ENCODE measurements at places on chromosomes 5 and 9. TPM values are rescaled to one million over a fixed set of nuclear protein-coding genes. Genes with fewer than 3 reads are reported as not detected.

DNA sequence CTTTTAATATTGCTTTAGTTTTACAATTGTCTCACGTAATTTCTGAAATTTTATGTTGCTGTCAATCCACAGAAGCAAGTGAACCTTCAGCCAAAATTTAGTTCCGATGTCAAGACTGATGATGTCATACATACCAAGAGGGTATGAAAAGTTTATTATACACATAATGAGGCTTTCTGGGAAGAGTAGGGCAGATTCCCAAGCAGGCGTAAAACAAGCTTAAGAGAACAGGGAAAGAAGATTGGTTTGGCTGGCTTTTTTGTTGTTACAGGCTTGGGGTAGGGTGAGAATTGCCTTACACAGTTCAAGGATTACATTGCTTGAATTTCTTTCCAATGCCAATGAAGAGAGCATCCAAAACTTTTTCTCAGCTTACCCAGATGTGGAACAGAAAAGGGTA, 1962.9 kb upstream of the CDH6 start:
- H3K4me1 ChIP-seq: peaks cover 2% of the 10 kb centered on the region
- no peaks in the 10 kb centered on the region for H3K27me3 ChIP-seq
- DNase-seq: no peak
- no peak overlapping the region for H3K4me3 ChIP-seq
- H3K36me3 ChIP-seq: no peaks in the 10 kb centered on the region

DNA sequence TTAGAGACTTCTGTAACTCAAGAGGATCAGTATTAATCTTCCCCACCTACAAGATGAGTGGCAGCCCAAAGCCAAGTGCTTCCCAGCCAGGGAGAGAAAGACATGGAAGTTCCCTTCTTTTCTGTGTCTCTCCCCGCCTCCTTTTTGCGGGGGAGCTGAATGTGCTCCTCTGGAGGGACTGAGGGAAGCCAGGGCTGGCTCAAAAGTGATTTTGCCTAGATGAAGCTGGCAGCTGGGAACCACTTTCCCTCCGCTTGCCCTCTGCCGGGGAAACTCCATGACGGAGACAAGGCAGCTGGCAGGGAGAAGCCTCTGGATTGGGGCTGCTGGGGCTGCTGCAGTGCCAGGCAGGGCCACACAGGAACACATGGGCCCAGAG, 24.4 kb downstream of the EGR1 start:
- peaks cover 36% of the 10 kb centered on the region for H3K4me1 ChIP-seq
- no peak overlapping the region for H3K4me3 ChIP-seq
- H3K36me3 ChIP-seq: no peaks in the 10 kb centered on the region

- no peak overlapping the region for H3K4me3 ChIP-seq
- H3K36me3 ChIP-seq: peaks cover 3% of the 10 kb centered on the region
- no peak for DNase-seq
- no peak overlapping the region for H3K27ac ChIP-seq
- H3K27me3 ChIP-seq: no peaks in the 10 kb centered on the region
- H3K4me1 ChIP-seq: peaks cover 3% of the 10 kb centered on the region
These were observed 28.5 kb downstream of the MAN2A1 start for GRCh38 chr5:109718216-109718615.

DNA sequence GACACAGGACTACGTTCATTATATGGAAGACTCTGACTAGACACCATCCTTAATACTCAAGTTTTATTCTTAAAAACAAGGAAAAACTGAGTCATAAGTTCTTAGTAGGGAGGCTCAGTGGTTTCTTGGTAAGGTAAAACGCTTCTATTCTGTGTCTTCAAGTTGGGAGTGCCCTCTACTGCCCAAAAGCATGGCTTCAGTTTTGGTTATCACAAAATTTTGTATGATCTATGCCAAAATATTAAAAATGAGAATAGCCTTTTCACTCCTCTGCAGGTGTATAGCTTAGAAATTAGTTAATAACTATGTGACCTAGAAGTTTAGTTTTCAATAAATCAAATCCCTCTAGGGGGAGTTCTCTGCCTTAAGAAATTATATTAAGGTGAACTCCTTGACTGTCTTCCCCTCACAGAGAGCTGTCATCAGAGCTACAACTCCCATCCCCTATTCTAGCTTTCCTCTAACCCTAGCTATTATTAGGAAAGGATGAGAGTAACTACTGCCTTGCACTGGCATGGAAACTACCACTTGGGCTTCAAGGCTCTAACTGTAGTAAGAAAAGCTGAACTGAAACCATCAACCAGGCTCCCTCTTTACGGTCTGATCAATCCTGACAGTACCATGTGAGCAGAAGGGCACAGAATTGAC, 189.7 kb downstream of the GNAQ start:
- DNase-seq: no peak
- H3K27ac ChIP-seq: no peak overlapping the region
- H3K27me3 ChIP-seq: no peaks in the 10 kb centered on the region

GRCh38 chr9:114638404-114638803, 19.2 kb downstream of the TEX53 start:
- DNase-seq: no peak
- H3K27me3 ChIP-seq: no peaks in the 10 kb centered on the region
- no peak overlapping the region for H3K27ac ChIP-seq
- peaks cover 38% of the 10 kb centered on the region for H3K36me3 ChIP-seq

GRCh38 chr9:12065050-12065449, 628.1 kb upstream of the TYRP1 start:
- no peak for DNase-seq
- H3K4me3 ChIP-seq: no peak overlapping the region
- H3K27me3 ChIP-seq: no peaks in the 10 kb centered on the region
- no peaks in the 10 kb centered on the region for H3K36me3 ChIP-seq
- H3K4me1 ChIP-seq: peaks cover 27% of the 10 kb centered on the region

GRCh38 chr5:600886-601541, 11.1 kb upstream of the CEP72 start:
- no peak overlapping the region for H3K27ac ChIP-seq
- no peaks in the 10 kb centered on the region for H3K4me1 ChIP-seq
- no peak overlapping the region for H3K4me3 ChIP-seq
- peaks cover 75% of the 10 kb centered on the region for H3K27me3 ChIP-seq

DNA sequence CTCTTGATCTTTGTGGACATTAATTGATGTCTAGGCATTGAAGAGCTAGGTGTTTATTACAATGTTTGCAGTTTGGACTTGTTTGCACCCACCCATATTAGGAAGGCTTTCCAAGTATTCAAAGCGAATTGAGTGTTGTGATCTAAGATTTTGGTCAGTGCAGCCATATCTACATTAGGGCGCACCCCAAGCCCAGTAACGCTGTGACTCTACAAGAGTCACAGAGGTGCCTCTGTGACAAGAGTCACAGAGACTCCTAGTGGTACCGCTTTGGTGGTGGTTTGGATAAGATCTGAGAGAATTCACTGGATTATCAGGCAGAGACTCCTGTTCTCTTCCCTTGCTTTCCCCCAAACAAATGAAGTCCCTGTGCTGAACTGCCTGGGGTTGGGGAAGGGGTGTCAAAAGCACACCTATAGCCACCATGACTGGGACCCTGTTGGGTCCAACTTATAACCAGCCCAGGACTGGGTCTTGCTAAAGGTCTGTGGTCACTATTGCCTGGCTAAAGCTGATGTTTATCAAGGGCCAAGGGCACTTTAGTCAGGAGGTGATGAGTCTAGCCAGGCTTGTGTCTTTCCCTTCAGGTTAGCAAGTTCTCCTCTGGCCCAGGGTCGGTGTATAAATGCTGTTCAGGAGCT, 114.1 kb upstream of the RIOK2 start:
- H3K4me3 ChIP-seq: no peak overlapping the region
- no peaks in the 10 kb centered on the region for H3K27me3 ChIP-seq
- no peak for DNase-seq
- no peaks in the 10 kb centered on the region for H3K4me1 ChIP-seq

DNA sequence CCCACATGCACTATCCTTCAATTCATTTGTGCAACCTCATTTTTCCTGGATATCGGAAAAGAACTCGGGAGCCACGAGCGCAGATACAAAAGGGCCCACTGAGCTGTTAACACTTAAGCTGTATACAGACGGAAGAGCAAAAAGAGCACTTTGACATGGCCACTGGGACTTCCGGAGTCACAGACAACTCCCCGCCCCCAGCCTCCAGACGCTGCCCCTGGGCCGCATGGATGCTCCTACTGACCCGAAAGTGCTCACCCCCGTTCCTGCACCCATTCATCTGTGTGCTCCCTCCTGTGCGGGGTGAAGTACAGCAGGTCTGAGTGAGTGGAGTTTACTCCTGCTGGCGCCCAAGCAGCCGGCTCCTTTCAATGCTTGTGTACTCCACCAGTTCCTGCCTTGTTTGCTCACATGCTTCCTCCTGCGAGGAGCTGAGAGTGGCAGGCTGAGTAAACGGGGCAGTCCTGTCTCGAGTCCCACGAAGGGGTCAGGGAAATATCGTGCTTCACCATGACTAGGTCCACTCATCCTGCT, 901.0 kb upstream of the CTNND2 start:
- no peaks in the 10 kb centered on the region for H3K36me3 ChIP-seq
- peaks cover 4% of the 10 kb centered on the region for H3K27me3 ChIP-seq
- DNase-seq: no peak
- H3K27ac ChIP-seq: no peak overlapping the region
- no peak overlapping the region for H3K4me3 ChIP-seq

DNA sequence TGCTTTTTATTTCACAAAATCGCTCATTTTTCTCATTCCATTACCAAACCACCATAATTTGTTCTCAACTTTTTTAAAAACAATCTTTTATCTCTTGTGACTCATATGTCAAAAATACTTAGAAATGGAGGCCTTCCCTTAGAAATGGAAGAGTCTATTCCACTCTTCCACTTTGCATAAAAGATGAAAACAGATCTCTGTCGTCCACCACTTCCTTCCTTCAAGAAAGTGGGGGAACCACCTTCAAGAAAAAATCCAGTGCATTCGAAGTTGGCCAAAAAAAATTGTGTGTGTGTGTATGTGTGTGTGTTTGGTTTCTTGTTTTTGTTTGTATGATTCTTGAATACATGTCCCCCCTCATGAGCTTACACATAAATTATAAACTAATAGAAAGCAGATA, 628.8 kb upstream of the DMAC1 start:
- H3K36me3 ChIP-seq: peaks cover 2% of the 10 kb centered on the region
- no peaks in the 10 kb centered on the region for H3K27me3 ChIP-seq
- no peak overlapping the region for H3K27ac ChIP-seq
- H3K4me3 ChIP-seq: no peak overlapping the region
- no peak for DNase-seq
- H3K4me1 ChIP-seq: no peaks in the 10 kb centered on the region

- no peak overlapping the region for H3K27ac ChIP-seq
- peaks cover 20% of the 10 kb centered on the region for H3K27me3 ChIP-seq
- H3K4me1 ChIP-seq: no peaks in the 10 kb centered on the region
- H3K36me3 ChIP-seq: no peaks in the 10 kb centered on the region
- H3K4me3 ChIP-seq: no peak overlapping the region
- no peak for DNase-seq
These were observed 93.5 kb upstream of the MVB12B start for GRCh38 chr9:126233175-126233574.

The ANKRD34B gene
- total RNA-seq: not detected

The RNF224 gene
- 0.16 TPM for total RNA-seq

The NR2F1 gene
- total RNA-seq: 19.7 TPM

The TCF7 gene
- 7.5 TPM for total RNA-seq

The PCDHB13 gene
- 7.8 TPM for total RNA-seq
